Calu3 (cell line): ENCODE measurements at places on chromosomes 16 and 17. TPM values are rescaled to one million over a fixed set of nuclear protein-coding genes. Genes with fewer than 3 reads are reported as not detected.

TUBG1 gene
- 130 and 133 TPM in 2 replicates for total RNA-seq

IGFALS gene
- total RNA-seq, result not detected in 2 replicates

TP53TG3B gene
- not detected in 2 replicates for total RNA-seq

PSMB3 gene
- total RNA-seq, result 893 and 935 TPM in 2 replicates

MYH2 gene
- total RNA-seq, result not detected in 2 replicates

ZNF469 gene
- 0.24 and 0.50 TPM in 2 replicates for total RNA-seq

GPRC5C gene
- 37.3 and 48.7 TPM in 2 replicates for total RNA-seq

TBC1D3C gene
- total RNA-seq, result not detected in 2 replicates

PIPOX gene
- 3.3 and 3.7 TPM in 2 replicates for total RNA-seq

CDC42EP4 gene
- 50.2 and 60.1 TPM in 2 replicates for total RNA-seq

EFCAB13 gene
- total RNA-seq, result 21.5 and 25.2 TPM in 2 replicates

RMI2 gene
- total RNA-seq, result 55.4 and 63.2 TPM in 2 replicates

CFDP1 gene
- 64.1 and 70.9 TPM in 2 replicates for total RNA-seq

G6PC1 gene
- total RNA-seq, result not detected in 2 replicates

NPIPB12 gene
- total RNA-seq, result 78.5 and 86.4 TPM in 2 replicates

TERB1 gene
- total RNA-seq, result 0.29 and 0.59 TPM in 2 replicates

KIF1C gene
- total RNA-seq, result 65.9 and 69.4 TPM in 2 replicates

ENGASE gene
- 57.1 and 58.0 TPM in 2 replicates for total RNA-seq
